Left cardiac atrium (tissue), 4 donors: ENCODE measurements at places on chromosomes 2 and 18.

DNA sequence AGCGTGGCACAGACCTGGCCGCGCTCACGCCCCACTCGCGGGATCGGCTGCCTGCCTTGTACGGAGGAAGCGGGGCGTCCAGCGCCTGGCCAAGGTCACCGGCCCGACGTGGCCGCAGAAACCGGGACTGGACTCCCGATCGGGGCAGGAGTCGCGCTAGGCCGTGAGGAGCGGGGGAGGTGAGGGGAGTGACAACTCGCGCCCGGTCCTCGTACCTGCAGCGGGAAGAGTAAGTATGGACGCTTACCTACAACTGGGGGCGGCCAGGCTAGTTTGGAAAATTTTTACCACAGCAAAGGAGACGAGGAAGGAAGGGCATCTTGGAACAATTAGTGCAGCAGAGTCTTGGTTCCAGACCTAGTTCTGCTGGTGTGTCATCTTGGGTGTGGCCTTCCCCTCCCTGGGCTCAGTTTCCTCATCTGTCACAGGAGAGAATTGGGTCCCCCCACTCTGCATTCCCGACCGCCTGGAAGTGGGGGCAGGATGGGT, 693 bp downstream of the UBE2F start:
- peak; percentile 38 for DNase-seq

DNA sequence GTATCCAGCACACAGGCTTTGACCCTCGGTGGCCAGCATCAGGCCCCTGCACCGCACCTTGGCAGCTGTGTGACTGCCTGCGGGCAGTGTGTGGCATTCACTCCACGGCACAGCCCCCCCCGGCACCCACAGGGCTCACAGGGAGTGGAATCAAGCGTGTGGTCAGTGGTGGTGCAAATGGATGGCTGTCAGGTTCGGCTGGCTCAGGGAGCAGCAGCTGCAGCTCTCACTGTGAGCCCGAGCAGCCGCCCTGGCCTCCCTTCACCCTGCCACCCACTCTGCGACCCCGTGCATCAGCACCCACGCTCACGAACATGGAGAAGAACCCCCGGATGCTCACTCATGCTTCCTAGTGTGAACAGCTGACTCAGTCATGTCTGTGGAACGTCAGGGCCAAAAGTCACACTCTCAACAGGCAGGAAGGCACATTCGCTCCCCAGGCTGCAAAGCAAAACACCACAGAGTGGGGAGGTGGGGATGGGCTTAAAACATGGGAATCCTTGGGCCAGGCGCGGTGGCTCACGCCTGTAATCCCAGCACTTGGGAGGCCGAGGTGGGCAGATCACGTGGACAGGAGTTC, 41.5 kb upstream of the GPC1 start:
- no peak for DNase-seq

DNA sequence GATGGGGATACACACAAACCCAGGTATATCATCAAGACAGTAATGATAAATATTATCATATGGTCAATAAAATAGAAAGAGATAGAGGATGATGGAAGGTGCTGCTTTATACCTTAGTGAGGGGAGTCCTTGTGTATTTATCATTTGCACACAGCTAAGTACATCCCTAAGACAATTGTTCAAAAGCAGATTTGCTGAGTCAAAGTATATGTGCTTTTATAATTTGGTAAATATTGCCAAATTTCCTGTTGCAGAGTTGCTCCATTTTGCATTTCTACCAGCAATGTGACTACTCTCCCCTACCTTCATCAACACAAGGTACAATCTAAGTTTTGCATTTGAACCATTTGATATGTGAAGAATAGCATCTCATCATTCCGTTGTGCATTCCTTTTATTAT, 22.6 kb upstream of the PLEK start:
- no peak for DNase-seq

DNA sequence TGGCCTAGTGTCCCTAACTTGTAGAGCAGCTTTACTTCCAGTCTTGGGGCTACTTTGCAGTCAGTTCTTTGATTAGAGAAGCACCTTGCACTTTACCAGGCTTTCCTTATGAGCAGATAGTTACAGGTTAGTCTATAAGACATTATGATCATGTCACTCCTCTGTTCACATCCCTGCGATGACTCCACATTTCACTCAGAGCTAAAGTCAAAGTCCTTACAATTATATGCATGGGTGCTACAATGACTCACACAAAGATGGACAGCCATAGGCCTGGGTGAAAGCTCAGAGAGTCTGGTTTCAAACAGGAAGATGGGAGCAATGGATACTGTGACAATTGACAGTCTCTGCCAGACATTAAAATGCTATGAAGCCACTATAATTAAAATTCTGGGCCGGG, 27.1 kb upstream of the SSB start:
- no peak for DNase-seq

DNA sequence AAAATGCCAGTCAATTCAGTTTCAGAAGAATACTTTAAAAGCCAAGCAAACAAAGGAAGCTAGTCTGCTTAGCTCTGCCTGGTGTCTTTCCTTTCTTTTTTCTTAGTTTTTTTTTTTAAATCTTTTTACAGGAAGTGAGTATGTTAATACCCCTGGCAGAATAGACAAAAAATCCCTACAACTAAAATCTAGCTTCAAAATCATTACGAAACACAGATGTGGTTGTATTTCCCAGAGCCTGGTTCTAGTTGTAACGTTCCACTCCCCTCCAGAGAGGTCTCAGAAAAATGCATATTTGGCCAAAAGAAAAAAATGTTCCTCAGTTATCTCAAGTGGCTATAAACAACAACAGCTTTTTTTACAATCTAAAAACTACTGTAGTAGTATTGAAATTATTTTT, 202.1 kb upstream of the RND3 start:
- DNase-seq, result no peak

GRCh38 chr2:32222966-32223365, 41.7 kb downstream of the NLRC4 start:
- no peak for DNase-seq

- no peak for DNase-seq
Observed at GRCh38 chr2:127400897-127401756, 13.4 kb upstream of the MAP3K2 start.

DNA sequence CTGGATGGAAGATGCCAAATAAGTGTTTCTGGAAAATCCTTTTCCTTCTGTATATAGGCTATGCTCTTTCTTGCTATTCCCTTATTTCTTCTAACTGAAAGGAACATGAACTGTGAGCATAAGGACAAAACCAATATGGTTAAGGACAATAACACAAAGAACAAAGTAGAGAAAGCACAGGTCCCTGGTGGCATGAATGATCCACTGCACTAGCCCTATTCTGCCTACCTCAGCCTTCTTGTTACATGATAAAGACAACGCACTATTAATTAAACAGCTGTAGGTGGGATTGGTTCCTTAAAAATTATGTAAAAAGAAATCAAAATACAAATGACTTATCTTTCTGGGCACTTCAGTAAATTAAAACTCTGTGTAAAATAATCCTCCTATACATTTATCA, 1.9 kb upstream of the WDR75 start:
- no peak for DNase-seq

DNA sequence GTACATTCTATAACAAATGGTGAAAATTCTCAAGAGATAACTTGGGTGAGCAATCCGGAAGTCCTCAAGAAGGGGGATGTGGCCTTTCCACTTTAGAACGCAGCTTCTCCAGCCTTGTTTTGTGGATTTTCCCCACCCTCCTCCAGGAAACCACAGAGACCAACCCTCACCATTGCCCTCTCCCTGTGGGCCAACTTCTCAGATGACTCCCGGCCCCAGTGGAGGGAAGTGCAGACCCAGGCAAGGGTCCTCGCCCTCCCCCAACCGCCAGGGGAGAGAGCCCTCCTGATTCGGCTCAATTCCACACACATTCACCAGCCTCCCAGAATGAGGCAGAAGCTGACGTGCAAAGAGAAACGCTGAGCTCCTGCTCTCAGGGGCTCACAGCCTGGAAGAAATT, 277.2 kb downstream of the EIPR1 start:
- no peak for DNase-seq

DNA sequence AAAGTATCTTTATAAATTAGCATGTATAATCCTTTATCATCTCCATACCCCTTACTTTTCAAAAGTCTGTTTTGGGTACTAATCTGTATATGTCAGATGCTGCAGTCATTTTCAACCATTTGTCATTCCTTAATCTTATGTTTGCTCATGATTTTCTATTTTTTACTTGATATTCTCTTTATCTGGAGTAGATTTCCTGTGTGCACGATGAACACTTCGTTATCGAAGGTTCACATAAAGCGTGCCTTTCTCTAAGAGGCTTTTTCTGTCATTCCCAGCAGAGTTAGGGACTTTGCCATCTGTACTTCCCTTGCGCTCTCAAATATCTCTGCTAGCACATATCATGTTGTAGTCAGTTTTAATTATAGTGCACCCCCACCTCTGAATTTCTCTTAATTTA, 123.2 kb downstream of the BIRC6 start:
- DNase-seq, result no peak

DNA sequence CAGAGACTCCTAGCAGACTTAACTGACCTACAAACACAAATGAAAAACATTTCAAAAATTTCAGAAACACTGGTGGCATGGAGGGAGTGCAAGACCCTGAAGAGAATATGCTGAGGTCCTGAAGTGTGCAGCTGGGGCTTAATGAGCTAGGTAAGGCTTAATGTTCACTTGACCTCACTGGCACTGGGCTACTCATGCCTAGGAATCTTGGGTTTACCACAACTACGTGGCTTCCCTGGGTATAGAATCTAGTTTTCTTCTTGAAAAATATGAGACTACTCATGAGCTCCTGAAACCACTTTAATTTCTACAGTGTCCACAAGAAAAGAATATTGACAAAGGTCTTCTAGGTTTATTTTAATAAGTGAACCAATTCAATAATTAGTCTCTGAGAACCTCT, 139.8 kb downstream of the HNMT start:
- DNase-seq, result no peak

DNA sequence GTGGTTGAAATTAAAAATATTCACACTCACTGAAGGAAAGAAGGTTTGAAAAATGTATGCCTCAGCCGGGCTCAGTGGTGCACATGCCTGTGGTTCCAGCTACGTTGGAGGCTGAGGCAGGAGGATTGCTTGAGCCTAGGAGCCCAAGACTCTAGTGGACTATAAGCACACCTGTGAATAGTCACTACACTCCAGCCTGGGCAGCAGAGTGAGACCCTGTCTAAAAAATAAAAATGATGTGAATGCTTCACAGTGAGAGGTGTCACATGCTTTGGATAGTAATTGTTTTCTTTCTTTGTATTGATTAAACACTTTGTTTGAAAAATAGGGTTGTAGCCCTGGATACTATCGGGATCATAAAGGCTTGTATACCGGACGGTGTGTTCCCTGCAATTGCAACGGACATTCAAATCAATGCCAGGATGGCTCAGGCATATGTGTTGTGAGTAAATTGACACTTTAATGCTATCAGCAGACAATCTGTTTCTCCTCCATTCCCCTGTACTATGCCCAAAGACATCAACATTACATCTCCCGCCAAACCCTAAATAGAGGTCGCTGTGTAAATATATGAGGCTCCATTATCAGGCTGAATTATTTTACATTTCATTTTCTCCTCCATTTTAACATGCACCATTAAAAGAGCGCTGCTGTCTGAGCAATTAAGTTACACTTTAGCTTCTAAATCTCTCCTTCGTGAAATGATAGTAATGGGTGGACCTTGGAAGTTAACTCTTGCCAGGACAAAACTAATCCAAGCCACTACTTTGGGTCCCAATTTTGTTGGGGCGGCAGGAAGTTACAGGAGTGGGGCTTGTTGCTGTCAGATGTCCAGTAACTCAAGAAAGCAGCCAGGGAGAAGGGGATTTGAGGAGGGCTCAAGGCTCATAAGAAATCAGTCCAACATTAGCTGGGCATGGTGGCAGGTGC, 138.3 kb upstream of the TTC39C start:
- no peak for DNase-seq

- no peak for DNase-seq
Observed at GRCh38 chr2:142716463-142717242, 160.8 kb upstream of the KYNU start.

- no peak for DNase-seq
Observed at GRCh38 chr2:24875272-24875671, 44.8 kb downstream of the ADCY3 start.

DNA sequence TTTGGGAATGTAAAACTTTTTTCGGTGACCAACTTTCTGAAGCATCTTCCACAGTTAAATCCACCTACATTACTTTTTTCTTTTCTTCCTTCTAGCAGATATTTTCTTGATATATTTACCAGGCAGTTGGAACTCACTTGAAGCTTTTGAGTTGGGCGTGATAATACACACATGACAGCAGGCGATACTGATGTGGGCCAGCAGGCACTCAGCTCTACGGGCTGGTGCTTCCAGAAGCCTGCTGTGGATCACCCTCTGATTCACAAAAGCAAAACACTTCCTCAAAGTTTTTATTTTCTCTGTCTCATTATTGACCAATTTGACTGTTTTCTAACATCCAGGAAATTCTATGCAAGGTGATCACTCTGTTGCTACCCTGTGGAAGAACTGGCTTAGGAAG, 22.9 kb downstream of the GRHL1 start:
- DNase-seq, result no peak

GRCh38 chr2:238968616-238969384, 120.9 kb downstream of the TWIST2 start:
- no peak for DNase-seq

- no peak for DNase-seq
Observed at GRCh38 chr18:5066380-5066977, 130.6 kb downstream of the AKAIN1 start.

GRCh38 chr2:201974171-201975100, 59.2 kb upstream of the FZD7 start:
- DNase-seq, result no peak

GRCh38 chr2:111640480-111640879, 243.5 kb downstream of the ANAPC1 start:
- no peak for DNase-seq

DNA sequence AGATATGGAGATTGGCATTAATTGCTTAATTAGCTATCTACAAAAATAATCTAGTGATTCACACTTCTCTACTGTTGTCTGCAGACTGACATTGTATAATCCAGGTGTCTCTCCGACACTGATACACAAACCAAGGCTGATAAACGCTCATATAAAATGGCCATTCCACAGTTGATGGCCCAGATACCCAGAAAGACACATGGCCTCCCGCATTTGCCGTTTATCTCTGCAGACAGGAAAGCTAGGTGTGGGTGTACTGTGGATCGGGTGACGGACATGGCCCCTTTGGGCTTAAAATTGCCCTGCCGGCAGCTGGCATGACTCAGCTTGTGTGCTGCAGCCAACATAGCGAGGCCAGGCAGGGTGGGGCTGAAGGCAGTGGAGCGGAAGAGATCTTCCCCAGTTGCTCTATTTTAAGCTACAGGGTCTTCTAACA, 18.5 kb downstream of the PMAIP1 start:
- DNase-seq, result peak; percentile 40

DNA sequence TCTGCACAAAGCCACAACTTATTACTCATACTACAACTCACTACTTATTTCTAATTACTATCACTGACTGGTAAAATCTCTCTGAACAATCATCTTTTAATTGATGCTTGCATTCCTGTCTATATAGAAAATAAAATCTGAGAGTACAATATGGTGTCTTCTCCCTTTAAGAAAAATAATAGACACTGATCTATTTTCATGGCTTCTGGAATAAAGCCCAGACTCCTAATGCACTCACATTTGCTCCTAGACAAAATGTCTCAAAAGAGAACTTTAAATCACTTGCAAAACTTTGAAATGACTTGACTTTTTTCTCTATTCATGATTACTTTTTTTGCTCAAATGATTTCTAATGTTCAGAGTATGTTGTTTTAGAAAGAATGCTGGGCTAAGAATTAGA, 28.7 kb downstream of the ESCO1 start:
- no peak for DNase-seq
